ENCODE measurements at places on chromosomes 12 and 14.

DNA sequence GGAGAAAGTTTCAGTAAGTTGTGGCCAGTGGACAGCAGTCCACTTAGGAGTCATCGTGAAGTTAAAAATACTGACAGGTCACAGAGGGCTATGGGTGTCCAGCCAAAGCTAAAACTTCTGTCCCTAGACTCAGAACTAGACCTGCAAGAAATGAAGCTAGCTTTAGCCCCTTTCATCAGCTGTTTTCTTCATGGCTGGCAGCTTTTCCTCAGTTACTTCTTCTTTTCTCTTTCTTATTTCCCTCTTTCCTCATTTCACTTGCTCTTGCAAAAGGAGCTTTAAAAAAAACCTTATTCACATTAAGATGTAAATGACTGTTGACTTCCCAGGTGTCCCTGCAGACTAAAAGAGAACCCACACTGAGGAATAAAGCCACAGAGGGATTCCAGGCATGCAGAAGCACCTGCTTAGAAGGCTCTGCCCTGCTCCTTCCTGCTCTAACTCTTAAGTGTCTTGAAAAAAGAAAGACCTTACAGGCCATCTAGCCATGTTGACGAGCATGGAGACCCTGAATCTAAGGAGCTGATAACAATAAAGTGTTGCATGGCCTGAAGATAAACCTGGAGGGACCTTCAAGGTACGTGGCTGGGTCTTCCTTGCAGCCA, 69.7 kb upstream of the CCND2 start:
- peaks cover 3% of the 10 kb centered on the region for H3K4me1 ChIP-seq
- H3K36me3 ChIP-seq = peaks cover 7% of the 10 kb centered on the region
- no peak for DNase-seq
- H3K4me3 ChIP-seq = no peak overlapping the region
- H3K27ac ChIP-seq = no peak overlapping the region

DNA sequence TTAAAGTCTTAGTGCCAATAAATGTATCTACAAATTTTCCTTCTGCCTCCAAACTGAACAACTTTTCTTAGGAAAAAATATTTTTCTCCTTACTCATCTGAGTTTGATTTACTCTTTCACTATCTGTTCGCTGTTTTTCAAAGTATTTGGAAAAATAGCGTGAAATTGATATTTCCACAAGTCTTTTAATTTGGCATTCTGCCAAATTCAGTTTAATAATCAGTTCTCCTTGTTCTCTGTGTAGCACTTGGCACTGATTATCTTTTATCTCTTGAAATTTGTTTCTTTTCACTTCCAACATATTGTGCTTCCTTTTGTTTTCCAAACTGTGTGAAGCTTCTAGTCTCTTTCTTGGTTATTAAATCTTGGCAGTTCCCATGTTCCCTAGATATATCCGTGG, 559.8 kb downstream of the RPL10L start:
- no peaks in the 10 kb centered on the region for H3K36me3 ChIP-seq
- H3K27me3 ChIP-seq = no peaks in the 10 kb centered on the region
- H3K27ac ChIP-seq = no peak overlapping the region
- H3K4me3 ChIP-seq = no peak overlapping the region
- DNase-seq = no peak

GRCh38 chr12:3967556-3968160, 94.5 kb upstream of the PARP11 start:
- no peak for DNase-seq
- H3K36me3 ChIP-seq = no peaks in the 10 kb centered on the region
- H3K27me3 ChIP-seq = no peaks in the 10 kb centered on the region
- peaks cover 18% of the 10 kb centered on the region for H3K4me1 ChIP-seq
- no peak overlapping the region for H3K4me3 ChIP-seq

DNA sequence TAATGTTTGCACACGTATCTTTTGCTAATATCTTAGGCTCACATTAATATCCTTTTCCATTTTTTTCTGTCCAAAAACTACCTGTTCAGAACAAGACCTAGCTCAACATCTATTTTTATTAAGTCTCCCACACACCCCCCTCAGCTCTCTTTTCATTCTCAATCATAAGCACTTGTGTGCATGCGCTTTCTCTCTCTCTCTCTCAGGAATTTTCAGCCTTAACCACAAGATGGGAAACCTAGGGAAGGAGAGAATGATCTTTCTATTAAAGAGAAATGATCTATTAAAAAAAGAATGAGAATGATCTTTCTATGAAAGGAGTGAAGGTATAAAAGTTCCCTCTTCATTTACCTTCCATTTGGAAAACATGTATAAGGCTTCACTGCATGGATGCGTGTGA, 39.7 kb upstream of the AP4S1 start:
- no peaks in the 10 kb centered on the region for H3K36me3 ChIP-seq
- H3K27me3 ChIP-seq = no peaks in the 10 kb centered on the region
- DNase-seq = no peak
- H3K4me1 ChIP-seq = peaks cover 19% of the 10 kb centered on the region
- no peak overlapping the region for H3K27ac ChIP-seq

DNA sequence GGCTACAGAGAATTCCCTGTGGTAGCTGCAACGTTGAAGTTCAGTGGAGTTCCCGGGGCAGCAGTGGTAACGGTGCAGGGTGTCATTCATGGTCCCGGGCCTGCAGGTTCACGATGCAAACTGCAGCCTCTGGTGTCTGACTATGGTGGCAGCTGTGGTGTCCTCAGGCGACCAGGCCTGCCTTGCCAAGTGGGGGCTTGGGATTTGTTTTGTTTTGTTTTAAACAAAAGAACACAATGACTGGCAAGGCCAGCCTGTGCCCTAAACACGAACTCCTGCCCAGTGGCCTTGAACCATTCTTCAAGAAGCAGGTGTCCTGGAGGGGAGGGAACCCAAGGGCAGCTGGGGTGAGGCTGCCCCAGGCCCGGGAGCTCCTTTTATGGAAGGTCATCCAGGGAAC, 48.5 kb downstream of the LRRC74A start:
- H3K4me1 ChIP-seq = no peaks in the 10 kb centered on the region
- no peak overlapping the region for H3K27ac ChIP-seq
- peaks cover 3% of the 10 kb centered on the region for H3K36me3 ChIP-seq
- no peaks in the 10 kb centered on the region for H3K27me3 ChIP-seq
- H3K4me3 ChIP-seq = no peak overlapping the region

DNA sequence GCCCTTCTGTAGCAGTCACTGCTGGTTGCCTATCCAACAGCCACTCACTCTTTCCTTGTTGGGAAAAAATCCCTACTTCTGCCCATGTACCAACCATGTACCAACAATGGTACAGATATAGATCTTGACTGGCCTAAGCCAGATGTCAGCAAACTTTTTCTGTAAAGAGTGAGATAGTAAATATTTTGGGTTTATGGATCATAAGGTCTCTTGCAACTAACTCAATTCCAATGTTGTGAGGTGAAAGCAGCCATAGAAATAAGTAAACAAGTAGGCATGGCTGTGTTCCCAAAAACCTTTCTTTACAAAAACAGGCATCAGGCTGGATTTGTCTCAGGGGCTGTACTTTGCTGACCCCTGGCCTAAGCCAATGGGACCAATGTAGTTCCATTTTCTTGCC, 73.5 kb downstream of the ARMH4 start:
- H3K4me3 ChIP-seq = no peak overlapping the region
- H3K27ac ChIP-seq = no peak overlapping the region
- H3K27me3 ChIP-seq = peaks cover 49% of the 10 kb centered on the region
- no peak for DNase-seq
- H3K36me3 ChIP-seq = no peaks in the 10 kb centered on the region

GRCh38 chr12:27747111-27747820, 32.8 kb upstream of the KLHL42 start:
- no peak overlapping the region for H3K27ac ChIP-seq
- H3K36me3 ChIP-seq = no peaks in the 10 kb centered on the region
- no peak for DNase-seq

- peaks cover 22% of the 10 kb centered on the region for H3K4me1 ChIP-seq
- no peak overlapping the region for H3K4me3 ChIP-seq
- no peak for DNase-seq
- no peak overlapping the region for H3K27ac ChIP-seq
Measured at GRCh38 chr12:1768615-1769014, 51.8 kb upstream of the LRTM2 start.

DNA sequence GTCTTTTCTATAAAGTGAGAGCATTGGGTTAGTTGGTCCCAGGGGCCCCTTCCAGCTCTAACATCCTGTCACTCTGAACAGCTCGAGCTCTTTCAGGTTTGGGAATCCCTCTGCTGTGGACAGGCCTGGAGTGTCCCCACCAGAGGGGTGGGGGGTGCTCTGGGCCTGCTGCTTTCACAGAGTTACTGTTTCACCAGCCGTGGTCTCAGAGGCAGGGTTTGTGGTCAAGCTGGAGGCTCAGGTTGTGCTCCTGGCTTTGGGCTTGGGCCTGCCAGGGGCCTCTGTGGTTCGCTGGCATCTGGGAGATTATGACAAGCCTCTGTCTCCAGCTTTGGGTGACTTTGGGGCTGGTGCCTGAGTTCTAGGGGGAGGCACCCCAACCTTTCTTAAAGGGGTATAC, 59.6 kb downstream of the FBXL14 start:
- no peak for DNase-seq
- peaks cover 9% of the 10 kb centered on the region for H3K36me3 ChIP-seq
- H3K4me3 ChIP-seq = peak overlapping the region; percentile 95
- peaks cover 77% of the 10 kb centered on the region for H3K27me3 ChIP-seq

DNA sequence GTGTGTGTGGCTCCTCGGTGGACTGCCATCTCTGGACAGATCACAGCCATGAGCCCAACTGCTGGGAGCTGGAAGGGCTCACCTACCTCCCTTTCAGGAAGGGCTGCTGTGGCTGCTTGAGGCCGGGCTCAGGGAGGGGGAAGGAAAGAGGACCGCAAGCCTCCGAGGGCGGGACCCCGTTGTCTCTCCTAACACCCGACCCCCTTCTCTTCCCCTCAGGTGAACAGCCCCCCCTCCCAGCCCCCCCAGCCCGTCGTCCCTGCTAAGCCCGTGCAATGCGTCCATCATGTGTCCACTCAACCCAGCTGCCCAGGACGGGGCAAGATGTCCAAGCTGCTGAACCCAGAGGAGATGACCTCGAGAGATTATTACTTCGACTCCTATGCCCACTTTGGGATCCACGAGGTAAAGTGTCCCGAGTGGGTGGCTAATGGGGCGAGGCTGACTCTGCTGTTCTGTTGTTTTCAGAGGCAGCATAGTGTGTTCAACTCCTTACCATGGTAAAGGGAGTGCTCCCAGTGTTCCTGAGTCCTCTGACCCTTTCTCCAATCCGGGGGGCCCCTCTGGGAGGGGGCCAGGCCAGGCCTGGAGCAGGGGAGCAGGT, 49.5 kb downstream of the PRMT8 start:
- no peaks in the 10 kb centered on the region for H3K36me3 ChIP-seq
- H3K4me3 ChIP-seq = no peak overlapping the region
- peaks cover 43% of the 10 kb centered on the region for H3K27me3 ChIP-seq
- H3K27ac ChIP-seq = no peak overlapping the region
- H3K4me1 ChIP-seq = no peaks in the 10 kb centered on the region

GRCh38 chr12:51195841-51196240, 22.0 kb downstream of the POU6F1 start:
- H3K4me3 ChIP-seq = no peak overlapping the region
- peaks cover 2% of the 10 kb centered on the region for H3K4me1 ChIP-seq
- no peak overlapping the region for H3K27ac ChIP-seq
- no peaks in the 10 kb centered on the region for H3K27me3 ChIP-seq
- DNase-seq = no peak

- H3K27ac ChIP-seq = no peak overlapping the region
- H3K4me1 ChIP-seq = no peaks in the 10 kb centered on the region
- no peaks in the 10 kb centered on the region for H3K36me3 ChIP-seq
- H3K27me3 ChIP-seq = no peaks in the 10 kb centered on the region
- DNase-seq = no peak
- no peak overlapping the region for H3K4me3 ChIP-seq
Measured at GRCh38 chr14:87461704-87462103, 531.3 kb downstream of the GALC start.

GRCh38 chr14:103172921-103173320, 49.7 kb downstream of the TNFAIP2 start:
- H3K36me3 ChIP-seq = no peaks in the 10 kb centered on the region
- H3K4me1 ChIP-seq = no peaks in the 10 kb centered on the region
- H3K27ac ChIP-seq = no peak overlapping the region

- H3K27ac ChIP-seq = peak overlapping the region; percentile 82
- no peaks in the 10 kb centered on the region for H3K27me3 ChIP-seq
- peaks cover 2% of the 10 kb centered on the region for H3K36me3 ChIP-seq
- peaks cover 8% of the 10 kb centered on the region for H3K4me1 ChIP-seq
- H3K4me3 ChIP-seq = no peak overlapping the region
- no peak for DNase-seq
Measured at GRCh38 chr12:12990700-12991468, 9.2 kb downstream of the HEBP1 start.
